ENCODE measurements at places on chromosomes 6 and 20.

- no peak for DNase-seq
These were observed 224.3 kb downstream of the TTLL2 start for GRCh38 chr6:167549213-167549612.

DNA sequence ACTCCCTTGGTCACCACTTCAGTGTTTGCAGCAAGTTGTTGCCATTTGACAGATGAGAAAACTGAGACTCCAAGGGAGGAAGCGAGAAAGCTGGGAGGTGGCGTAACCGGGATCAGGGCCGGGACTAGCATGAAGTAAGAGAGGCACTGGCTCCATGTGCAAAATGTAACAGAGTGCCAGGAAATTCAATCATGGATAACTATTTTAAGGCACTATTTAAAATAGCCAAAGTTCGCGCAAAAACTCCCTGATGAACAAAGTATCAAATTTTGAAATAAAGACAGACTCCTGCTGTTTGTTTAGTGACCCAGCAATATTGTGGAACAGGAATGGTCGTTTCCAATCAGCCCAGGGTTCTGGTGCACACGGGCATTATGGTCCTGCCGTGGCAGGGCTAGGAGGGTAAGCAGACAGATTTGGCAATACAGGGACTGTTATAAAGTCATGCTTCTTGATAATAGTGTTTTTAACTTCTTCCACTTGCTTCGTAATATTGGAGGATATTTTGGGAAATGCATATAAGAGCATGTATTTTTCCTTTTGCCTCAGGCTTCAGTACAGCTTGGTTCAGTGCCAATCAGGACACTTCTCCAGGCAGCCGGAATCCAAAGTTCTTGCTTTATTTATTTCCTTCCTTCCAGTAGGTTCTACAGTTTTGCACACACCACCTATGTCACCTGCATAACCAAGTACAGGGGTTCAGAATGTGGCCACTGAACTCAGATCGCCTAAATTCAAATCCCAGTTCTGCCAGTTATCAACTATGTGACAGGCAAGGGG is 141.6 kb downstream of the EYA2 start:
- DNase-seq, result no peak

DNA sequence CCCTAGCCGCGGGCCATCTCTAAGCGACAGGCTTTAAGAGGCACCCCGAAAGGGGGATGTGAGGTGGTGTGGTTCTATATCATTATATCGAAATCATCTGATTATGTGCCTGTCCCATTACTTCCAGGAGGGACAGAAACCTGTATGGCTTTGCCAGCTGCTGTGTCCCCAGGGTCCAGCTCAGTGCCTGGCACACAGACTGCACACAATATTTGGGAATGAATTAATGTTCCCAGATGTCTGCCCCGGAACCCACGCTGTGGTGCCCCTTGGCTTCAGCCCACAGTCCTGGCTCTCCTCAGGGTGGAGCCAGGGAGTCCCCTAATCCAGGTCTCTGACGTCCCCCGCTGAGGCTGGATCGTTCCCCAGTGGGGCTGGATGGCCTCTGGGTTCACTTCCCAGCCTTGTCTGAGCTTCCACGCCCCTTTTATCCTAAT is 8.9 kb upstream of the AHCY start:
- no peak for DNase-seq

- DNase-seq, result no peak
These were observed 9.2 kb upstream of the KIAA1755 start for GRCh38 chr20:38269715-38270114.

- DNase-seq, result no peak
These were observed 36.1 kb upstream of the NAA20 start for GRCh38 chr20:19981031-19981451.

Measured in retinal pigment epithelial cell (primary cell).